HT-29 (cell line): ENCODE measurements at places on chromosomes 7 and 10. TPM values are rescaled to one million over a fixed set of nuclear protein-coding genes. Genes with fewer than 3 reads are reported as not detected.

PIK3AP1 gene
- total RNA-seq: 10.7 and 12.8 TPM in 2 replicates

AGAP5 gene
- total RNA-seq: 1.1 and 2.8 TPM in 2 replicates

SFTPA2 gene
- 1.6 and 1.7 TPM in 2 replicates for total RNA-seq

PIK3CG gene
- total RNA-seq: 2.9 and 3.1 TPM in 2 replicates

DNA sequence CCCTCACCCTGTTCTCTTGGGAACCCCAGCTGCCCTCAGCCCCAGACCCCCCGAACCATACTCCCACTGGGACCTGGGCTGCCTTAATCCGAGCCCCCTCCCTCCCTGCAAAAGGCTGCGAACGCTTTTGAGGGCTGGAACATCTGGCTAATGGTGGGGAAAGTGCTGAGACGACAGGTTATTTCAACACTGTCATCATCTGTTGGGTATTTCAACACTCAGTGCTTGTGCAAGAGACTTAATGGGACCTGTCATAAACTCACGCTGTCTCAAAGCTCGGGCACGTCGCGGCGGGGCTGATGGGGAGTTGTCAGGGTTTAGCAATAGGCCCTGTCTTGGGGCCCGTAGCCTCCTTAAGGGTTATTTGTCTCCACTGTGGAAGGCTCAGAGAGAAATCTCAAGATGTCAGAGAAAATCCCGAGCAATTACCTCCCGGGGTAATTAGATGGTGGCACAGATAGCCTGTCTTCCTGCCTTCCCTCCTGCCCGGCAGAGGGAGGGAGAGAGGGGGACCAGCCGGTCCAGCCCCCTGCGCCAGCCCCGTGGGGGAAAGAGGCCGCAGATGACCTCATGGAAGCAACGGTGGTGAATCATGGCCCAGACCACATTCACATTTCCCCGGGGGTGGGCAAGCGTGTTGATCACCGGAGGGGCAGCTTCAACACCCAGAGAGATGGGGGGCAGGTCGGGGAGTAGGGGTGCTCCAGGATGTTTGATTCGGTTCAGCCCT lies 88.7 kb upstream of the MYL10 start:
- DNase-seq: no peak

DNA sequence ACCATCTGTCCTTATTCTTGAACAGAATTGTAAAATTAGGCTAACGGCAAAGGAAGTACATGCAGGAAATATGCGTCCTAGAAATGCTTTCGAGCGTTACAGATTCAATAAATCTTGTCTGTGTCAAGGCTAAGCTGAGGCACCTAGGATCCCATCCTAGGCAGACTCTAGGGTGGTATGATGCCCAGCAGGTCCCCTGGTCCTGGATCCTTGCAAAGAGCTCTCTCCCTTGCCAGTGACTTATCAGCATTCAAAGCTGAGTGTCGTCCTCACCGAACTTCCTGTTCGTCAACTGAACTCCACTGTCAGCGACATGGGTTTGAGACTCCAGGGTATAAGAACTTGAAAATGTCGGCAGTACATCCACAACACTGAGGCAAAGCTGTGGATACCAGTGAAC lies 61.5 kb downstream of the AKR1E2 start:
- DNase-seq: no peak

GRCh38 chr7:44226396-44226753 lies 25.6 kb downstream of the YKT6 start:
- no peak for DNase-seq
